ENCODE measurements at places on chromosomes 12 and 14. TPM values are rescaled to one million over a fixed set of nuclear protein-coding genes. Genes with fewer than 3 reads are reported as not detected.

GRCh38 chr12:1348606-1349005 lies 245.8 kb downstream of the FBXL14 start:
- no peak for DNase-seq
- peak overlapping the region; percentile 62 for H3K27ac ChIP-seq
- no peaks in the 10 kb centered on the region for H3K4me1 ChIP-seq

DNA sequence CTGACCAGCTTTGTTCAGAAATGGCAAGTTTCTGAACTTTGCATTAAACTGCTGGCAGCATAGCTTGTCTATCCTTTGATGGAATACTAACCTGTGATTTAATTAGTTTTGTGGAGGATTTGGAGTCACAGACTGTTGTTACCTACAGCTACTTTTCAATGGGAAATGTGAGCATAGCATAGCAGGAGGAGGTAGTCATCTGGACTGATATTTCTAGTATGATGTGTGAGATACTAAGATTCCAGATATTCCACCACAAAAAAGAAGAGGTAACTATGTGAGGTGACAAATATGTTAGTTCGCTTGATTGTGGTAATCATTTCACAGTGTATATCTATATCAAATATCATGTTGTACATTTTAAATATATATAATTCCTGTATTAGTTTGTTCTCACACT lies 833.0 kb downstream of the SLC6A15 start:
- H3K4me3 ChIP-seq: no peak overlapping the region
- H3K36me3 ChIP-seq: no peaks in the 10 kb centered on the region
- no peak for DNase-seq
- no peaks in the 10 kb centered on the region for H3K27me3 ChIP-seq
- H3K27ac ChIP-seq: no peak overlapping the region

DNA sequence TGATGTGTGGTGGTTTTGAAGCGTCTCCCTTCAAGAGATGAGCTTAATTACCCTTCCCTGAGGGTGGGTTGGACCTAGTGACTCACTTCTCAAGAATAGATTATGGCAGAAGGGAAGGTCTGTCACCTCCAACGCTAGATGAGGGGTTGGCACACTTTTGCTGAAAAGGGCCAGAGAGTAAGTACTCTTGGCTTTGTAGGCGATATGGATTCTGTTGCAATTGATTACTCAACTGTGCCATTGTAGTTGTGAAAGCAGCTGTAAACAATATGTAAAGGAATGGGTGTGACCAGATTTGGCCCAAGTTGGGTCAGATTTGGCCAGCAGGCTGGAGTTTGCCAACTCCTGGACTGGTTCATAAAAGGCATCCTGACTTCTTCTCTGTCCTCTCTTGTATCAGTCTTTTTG lies 53.3 kb downstream of the SMIM41 start:
- H3K4me1 ChIP-seq: no peaks in the 10 kb centered on the region
- no peak overlapping the region for H3K4me3 ChIP-seq
- H3K36me3 ChIP-seq: no peaks in the 10 kb centered on the region
- no peak for DNase-seq
- H3K27me3 ChIP-seq: no peaks in the 10 kb centered on the region

The OAS3 gene
- 15.2 TPM for total RNA-seq

The ATL1 gene
- total RNA-seq: 4.3 TPM

GRCh38 chr14:56115976-56116893 lies 2.0 kb upstream of the PELI2 start:
- H3K4me3 ChIP-seq: no peak overlapping the region
- no peaks in the 10 kb centered on the region for H3K27me3 ChIP-seq
- DNase-seq: no peak
- H3K27ac ChIP-seq: no peak overlapping the region
- H3K4me1 ChIP-seq: no peaks in the 10 kb centered on the region

DNA sequence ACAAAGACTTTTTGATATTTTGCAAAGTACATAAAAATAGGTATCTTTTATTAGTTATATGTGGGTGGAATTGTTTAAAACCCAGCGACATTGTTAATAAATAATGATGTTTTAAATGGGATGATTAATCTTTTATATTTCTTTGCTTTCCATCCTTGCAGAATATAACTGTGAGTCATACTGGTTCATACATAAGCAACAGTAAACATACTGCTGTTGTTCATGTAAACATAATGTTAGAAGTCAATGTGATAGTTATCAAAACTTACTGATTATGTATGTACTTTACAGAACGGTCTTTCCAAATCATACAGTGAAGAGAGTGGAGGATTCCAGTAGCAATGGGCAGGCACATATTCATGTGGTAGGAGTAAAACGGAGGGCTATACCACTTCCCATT lies 119.8 kb downstream of the ARID2 start:
- H3K27me3 ChIP-seq: no peaks in the 10 kb centered on the region
- H3K27ac ChIP-seq: no peak overlapping the region
- no peaks in the 10 kb centered on the region for H3K4me1 ChIP-seq
- DNase-seq: no peak

DNA sequence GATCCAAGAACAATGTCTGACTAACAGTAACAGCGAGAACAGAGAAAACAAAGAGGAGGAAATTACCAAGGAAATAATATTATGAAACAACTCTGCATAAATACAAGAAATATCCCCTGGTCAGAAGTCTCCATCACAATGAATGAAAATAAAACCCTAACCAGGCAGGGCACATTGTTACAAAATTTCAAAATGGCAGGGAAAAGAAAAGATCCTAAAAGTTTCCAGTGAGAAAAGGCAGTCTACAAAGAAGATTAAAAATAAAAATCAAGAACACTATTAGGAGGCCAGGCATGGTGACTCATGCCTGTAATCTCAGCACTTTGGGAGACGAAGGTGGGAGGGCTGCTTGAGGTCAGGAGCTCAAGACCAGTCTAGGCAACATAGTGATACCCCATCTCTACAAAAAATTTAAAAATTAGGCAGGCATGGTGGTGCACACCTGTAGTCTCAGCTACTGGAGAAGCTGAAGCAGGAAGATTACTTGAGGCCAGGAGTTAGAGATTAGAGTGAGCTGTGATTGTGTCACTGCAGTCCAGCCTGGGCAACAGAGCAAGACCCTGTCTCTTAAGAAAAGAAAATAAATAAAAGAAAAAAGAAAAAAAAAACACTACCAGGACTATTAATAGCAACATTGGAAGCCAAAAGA lies 47.8 kb downstream of the FERMT2 start:
- H3K36me3 ChIP-seq: no peaks in the 10 kb centered on the region
- no peaks in the 10 kb centered on the region for H3K27me3 ChIP-seq
- H3K27ac ChIP-seq: no peak overlapping the region

GRCh38 chr14:88559852-88560251 lies 3.0 kb upstream of the ZC3H14 start:
- H3K36me3 ChIP-seq: no peaks in the 10 kb centered on the region
- H3K27me3 ChIP-seq: no peaks in the 10 kb centered on the region
- no peak overlapping the region for H3K27ac ChIP-seq
- no peak for DNase-seq
- H3K4me1 ChIP-seq: no peaks in the 10 kb centered on the region
- H3K4me3 ChIP-seq: no peak overlapping the region

DNA sequence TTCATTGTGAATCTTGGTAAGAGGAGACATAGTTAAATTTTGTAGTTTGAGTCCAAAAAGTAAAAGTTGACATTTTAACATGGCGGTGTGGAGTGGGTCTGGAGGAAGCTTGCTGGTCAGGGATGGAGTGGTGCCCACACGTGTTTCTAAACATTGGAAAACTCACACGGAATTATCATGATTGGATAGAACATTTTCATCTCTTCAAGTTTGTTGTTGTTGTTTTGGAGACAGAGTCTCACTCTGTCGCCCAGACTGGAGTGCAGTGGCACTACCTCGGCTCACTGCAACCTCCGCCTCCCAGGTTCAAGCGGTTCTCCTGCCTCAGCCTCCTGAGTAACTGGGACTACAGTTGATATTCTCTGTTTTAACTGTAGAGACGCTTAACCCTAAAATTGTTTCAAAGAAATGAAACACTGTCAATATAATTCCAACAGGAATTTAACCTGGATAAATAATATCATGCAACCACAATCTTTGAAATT lies 502 bp upstream of the MBIP start:
- no peaks in the 10 kb centered on the region for H3K27me3 ChIP-seq
- no peak for DNase-seq
- H3K27ac ChIP-seq: peak overlapping the region; percentile 80
- no peaks in the 10 kb centered on the region for H3K36me3 ChIP-seq
- H3K4me3 ChIP-seq: peak overlapping the region; percentile 75

- no peaks in the 10 kb centered on the region for H3K36me3 ChIP-seq
- H3K27ac ChIP-seq: no peak overlapping the region
- no peak overlapping the region for H3K4me3 ChIP-seq
- no peak for DNase-seq
These were observed 227.6 kb upstream of the FOXN3 start for GRCh38 chr14:89644641-89645040.

GRCh38 chr12:115661112-115661511 lies 616.4 kb downstream of the MED13L start:
- H3K27ac ChIP-seq: no peak overlapping the region
- no peaks in the 10 kb centered on the region for H3K4me1 ChIP-seq
- H3K36me3 ChIP-seq: no peaks in the 10 kb centered on the region
- no peak overlapping the region for H3K4me3 ChIP-seq
- no peak for DNase-seq

The CEBPE gene
- total RNA-seq: not detected

The SLC8A3 gene
- total RNA-seq: 0.40 TPM

The NUAK1 gene
- 2.2 TPM for total RNA-seq

GRCh38 chr12:117890644-117891043 lies 78.1 kb downstream of the KSR2 start:
- no peaks in the 10 kb centered on the region for H3K36me3 ChIP-seq
- no peak overlapping the region for H3K4me3 ChIP-seq
- no peak overlapping the region for H3K27ac ChIP-seq
- DNase-seq: no peak
- no peaks in the 10 kb centered on the region for H3K4me1 ChIP-seq

The MSRB3 gene
- total RNA-seq: 29.6 TPM

The DIO2 gene
- 0.37 TPM for total RNA-seq

DNA sequence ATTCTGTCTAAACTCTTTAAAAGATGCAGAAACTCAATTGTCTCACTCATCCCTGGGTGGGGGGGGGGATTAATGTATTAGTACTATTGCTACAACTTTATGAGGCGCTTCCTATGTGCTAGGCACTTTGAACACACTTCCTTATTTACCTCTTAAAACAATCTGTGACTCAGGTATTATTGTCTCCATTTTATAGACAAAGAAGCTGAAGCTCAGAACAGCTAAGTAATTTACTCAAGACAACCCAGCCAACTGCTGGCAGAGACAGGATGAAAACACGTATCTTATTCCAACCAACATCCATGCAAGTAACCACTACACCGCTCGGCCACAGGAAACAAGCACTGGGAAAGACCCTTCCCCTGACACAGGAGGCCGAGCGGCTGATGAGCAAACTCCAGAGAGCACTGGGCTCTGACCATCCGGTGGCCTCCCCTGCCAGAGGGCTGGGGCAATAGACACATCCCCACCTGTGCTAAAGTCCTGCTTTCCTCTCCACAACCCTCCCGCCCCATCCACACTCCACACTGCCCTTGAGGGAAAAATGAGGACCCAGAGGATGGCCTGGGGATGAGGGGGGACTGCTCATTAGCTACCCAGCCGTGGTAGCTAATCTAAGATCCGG lies 244.2 kb downstream of the DPF3 start:
- H3K4me1 ChIP-seq: no peaks in the 10 kb centered on the region
- H3K27me3 ChIP-seq: no peaks in the 10 kb centered on the region
- no peak overlapping the region for H3K27ac ChIP-seq
- no peak for DNase-seq
- H3K36me3 ChIP-seq: no peaks in the 10 kb centered on the region
- H3K4me3 ChIP-seq: no peak overlapping the region

DNA sequence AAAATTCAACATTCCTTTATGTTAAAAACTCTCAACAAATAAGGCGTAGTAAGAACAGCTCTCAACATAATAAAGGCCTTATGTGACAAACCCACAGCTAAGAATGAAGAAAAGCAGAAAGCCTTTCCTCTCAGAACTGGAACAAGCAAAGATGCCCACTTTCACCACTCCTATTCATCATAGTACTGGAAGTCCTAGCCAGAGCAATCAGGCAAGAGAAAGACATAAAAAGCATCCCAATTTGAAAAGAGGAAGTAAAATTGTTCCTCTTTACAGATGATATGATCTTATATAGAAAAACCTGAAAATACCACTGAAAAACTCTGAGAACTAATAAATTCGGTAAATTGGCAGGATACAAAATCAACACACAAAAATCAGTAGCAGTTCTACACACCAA lies 52.1 kb downstream of the STON2 start:
- H3K36me3 ChIP-seq: no peaks in the 10 kb centered on the region
- no peaks in the 10 kb centered on the region for H3K4me1 ChIP-seq

DNA sequence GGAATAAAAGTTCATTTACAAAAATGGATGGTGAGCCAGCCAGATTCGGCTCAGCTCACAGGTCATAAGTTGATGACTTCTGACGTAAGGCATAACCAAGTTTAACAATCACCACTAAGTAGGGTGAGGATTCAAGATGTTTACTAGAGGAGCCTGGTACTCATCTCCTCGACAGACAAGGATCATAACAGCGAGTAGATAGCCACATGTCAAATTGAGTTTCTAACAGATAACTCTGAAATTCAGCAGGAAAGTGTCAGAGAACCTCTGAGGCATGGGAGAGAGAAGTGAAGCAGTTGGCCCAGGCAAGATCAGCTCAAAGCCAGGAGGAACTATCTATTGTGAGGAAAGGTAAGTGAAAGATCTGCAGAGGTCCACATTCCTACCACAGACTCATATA lies 208.7 kb downstream of the NELL2 start:
- DNase-seq: no peak
- H3K27me3 ChIP-seq: no peaks in the 10 kb centered on the region
- H3K4me3 ChIP-seq: no peak overlapping the region
- no peaks in the 10 kb centered on the region for H3K36me3 ChIP-seq
- no peaks in the 10 kb centered on the region for H3K4me1 ChIP-seq

DNA sequence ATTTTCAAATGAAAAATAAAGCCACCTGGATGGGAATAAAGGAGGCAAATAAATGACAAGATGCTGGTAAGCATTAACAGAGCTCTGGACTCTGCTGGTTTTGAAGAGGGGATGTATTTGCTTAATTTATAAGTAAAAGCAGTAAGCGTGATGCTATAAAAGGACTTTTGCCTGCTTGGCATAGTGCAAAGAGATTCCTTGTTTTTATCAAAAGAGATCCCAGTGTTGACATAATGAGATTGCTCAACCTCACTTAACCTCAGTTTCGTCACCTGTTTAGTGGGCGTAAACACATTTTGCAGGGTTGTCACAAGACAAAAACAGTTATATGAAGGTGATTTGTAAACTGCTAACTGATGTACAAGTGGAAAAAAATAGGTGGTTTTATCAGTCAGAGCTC lies 13.8 kb downstream of the ASCL1 start:
- H3K27ac ChIP-seq: no peak overlapping the region
- no peak for DNase-seq
- peaks cover 5% of the 10 kb centered on the region for H3K27me3 ChIP-seq
- no peaks in the 10 kb centered on the region for H3K36me3 ChIP-seq
- H3K4me1 ChIP-seq: no peaks in the 10 kb centered on the region
- H3K4me3 ChIP-seq: no peak overlapping the region

- H3K4me3 ChIP-seq: no peak overlapping the region
- H3K4me1 ChIP-seq: no peaks in the 10 kb centered on the region
- no peaks in the 10 kb centered on the region for H3K27me3 ChIP-seq
- no peaks in the 10 kb centered on the region for H3K36me3 ChIP-seq
These were observed 58.0 kb upstream of the LRFN5 start for GRCh38 chr14:41548666-41549065.

GRCh38 chr12:58293308-58293982 lies 352.1 kb downstream of the ATP23 start:
- no peak for DNase-seq
- H3K4me3 ChIP-seq: no peak overlapping the region
- no peaks in the 10 kb centered on the region for H3K27me3 ChIP-seq
- H3K27ac ChIP-seq: no peak overlapping the region
- H3K4me1 ChIP-seq: no peaks in the 10 kb centered on the region

- H3K27me3 ChIP-seq: no peaks in the 10 kb centered on the region
- no peaks in the 10 kb centered on the region for H3K4me1 ChIP-seq
- no peaks in the 10 kb centered on the region for H3K36me3 ChIP-seq
- DNase-seq: no peak
- no peak overlapping the region for H3K27ac ChIP-seq
These were observed 133.4 kb upstream of the FGD4 start for GRCh38 chr12:32265951-32266350.

The MSI1 gene
- 11.7 TPM for total RNA-seq
